ENCODE measurements at places on chromosomes 1 and 21.

DNA sequence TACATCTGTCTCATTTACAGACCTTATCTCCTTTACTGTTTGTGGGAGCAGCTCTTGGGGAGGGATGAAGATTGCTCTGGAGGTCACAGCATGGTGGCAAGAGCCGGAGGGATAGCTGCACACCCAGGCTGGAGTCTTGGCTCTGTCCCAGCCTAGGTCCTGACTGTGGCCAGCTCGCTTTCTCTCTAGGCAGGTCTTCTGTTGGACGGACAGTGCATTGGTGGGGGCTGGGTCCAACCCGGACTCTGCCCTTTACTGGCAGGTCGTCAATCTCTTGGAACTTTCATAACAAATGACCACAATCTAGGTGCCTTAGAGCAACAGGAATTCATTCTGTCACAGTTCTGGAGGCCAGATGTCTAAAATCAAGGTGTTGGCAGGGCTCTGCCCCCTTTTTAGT, 319.8 kb upstream of the C1orf174 start:
- DNase-seq = no peak

DNA sequence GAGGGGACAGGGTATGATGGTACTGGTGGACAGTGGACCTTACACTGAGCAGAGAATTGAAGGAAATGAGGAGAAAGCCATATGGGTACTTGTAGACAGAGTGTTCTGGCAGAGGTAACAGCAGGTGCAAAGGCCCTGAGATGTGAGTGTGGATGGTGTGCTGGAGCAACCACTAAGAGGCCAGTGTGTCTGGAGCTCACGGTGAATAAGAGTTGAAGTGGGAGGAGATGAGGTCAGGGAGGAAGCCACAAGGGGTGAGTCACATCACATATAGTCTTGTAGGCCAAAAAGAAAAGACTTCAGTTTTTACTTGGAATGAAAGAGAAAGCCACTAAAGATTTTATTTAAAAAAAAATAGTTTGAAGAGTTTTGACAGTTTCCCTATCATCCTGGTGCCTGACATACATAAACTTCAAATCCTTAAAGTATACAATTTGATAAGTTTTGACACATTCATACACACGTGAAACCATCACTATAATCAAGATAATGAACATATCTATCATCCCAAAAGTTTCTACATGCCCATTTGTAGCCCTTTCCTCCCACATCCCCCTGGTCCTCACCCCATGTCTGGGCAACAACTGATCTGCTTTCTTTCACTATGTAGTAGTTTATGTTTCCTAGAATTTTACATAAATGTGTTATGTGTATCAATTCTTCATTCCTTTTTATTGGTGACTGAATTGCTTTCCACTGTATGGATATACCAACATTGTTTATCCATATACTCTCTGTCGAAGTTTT, 148.4 kb downstream of the GPATCH2 start:
- peak; percentile 43 for DNase-seq

GRCh38 chr1:242710847-242711246, 186.3 kb upstream of the PLD5 start:
- no peak for DNase-seq

- no peak for DNase-seq
Observed at GRCh38 chr1:156376146-156376545, 7.1 kb downstream of the RHBG start.

- no peak for DNase-seq
Observed at GRCh38 chr1:181998858-181999257, 62.7 kb downstream of the ZNF648 start.

GRCh38 chr1:48469616-48470480, 2.2 kb downstream of the SPATA6 start:
- DNase-seq = no peak

- no peak for DNase-seq
Observed at GRCh38 chr1:21794656-21795055, 11.7 kb upstream of the USP48 start.

- no peak for DNase-seq
Observed at GRCh38 chr1:205939690-205940330, 3.4 kb downstream of the SLC26A9 start.

DNA sequence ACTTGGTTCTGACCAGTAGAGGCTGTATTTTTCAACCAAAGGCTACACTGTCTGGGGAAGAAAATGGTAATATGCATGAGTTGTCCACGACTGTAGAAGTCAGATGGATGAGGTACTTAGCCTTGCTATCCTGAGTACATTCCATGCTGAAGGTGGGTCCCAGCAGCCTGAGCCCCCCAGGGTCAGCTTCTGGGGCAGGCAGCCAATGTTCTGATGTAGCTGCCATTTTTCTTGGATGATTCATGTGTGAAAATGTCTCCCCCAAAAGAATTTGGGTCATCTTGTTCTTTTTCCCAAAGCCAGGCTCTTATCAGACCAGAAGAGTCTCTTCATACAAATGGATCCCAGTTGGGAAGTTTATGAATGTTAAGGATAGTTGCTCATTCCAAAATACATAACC, 172.2 kb upstream of the UBE2U start:
- DNase-seq = no peak

- DNase-seq = no peak
Observed at GRCh38 chr1:89552471-89553081, 27.9 kb downstream of the LRRC8B start.

- no peak for DNase-seq
Observed at GRCh38 chr1:160243767-160244166, 18.6 kb downstream of the DCAF8 start.

DNA sequence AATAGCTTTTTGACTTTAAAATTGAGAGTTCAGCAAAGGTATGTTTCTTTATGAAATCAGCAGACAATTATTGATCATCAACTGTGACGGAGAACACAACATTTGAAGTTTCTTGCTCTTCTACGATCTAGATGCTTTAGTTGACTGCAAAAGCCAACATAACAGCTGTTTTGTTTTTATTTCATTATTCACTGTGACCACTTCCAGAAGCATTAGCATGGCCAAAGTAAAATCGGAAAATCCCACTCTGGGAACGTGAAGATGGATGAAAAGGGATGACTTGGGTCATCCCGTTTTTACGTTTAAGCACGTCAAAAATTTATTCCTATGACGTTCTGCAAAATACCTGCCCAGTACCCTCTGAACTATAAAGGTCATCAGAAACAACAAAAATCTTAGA, 833.0 kb upstream of the ADAMTS5 start:
- no peak for DNase-seq

DNA sequence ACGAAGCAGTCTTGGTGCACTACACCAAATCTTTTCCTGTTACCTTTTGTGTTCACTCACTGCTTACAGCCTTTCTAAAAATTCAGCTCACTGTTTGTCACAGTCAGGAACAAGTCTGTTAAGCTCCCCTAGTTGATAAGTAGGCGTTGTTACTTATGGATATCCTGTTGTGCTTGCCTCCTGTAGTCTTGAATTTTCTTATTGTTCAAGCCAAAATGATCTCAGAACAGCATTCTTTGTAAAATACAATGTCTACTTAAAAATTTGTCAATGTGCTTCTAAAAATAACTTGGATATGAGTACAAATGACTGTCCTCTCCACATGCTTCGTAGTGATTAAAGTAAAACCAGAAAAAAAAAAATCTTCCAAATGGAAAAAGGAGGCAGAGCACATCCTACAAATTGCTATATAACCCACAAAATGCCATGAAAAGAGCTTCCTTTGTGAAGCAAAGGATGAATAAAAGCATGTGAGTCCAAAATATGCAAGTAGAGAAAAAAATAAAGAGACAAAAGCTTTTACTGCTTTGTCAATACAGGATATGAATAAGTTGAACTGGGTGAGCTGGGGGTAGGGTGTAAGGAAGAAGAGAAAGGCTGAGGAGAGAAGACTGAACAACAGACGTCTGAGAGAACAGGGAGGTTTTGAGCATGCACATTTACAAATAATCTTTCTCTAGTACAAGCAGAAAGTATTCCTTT, 228.9 kb upstream of the ADGRL4 start:
- DNase-seq = no peak

- no peak for DNase-seq
Observed at GRCh38 chr1:189036628-189037027, 1441.0 kb downstream of the BRINP3 start.

- no peak for DNase-seq
Observed at GRCh38 chr1:21894034-21894881, 42.9 kb downstream of the HSPG2 start.

DNA sequence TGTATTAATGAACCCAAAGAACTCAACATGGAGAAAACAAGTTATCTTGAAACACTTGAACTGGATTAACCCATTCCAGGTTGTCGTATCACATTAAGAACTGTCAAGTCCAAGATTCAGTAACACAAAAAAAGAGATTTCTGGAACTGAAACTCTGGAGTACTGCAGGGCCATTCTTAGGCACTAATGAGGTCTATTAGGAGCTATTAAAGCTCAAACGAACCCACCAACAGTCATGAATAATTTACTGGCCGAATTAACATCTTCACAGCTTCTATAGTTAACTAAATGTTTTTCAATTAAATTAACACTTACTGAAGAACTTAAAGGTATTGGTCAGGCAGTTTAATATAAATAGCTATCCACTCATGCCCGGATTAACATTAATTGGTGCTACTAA, 4.6 kb downstream of the CSDE1 start:
- no peak for DNase-seq

Measured in GM13976 (cell line).